ENCODE measurements at places on chromosomes 1 and 21.
A peak's percentile ranks its signal among the peaks of the same experiment; 100 is the strongest.

DNA sequence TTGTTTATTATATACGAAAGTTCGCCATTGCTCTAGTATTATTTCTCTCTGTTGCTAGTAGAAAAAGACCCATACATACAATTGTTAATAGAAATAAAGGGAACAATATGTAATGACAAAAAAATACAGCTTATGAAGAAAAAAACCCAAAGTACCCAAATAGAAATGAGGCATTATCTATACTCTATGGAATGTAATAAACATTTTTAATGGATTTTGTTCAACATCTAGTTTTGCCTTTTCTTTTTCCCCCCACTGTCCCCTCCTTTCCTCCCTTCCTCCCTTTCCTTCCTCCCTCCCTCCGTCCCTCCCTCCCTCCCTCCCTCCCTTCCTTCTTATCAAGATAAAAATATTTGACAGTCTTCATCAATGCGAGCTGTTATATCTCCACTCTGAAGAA is 81.5 kb upstream of the NEK7 start:
- no peak for DNase-seq

DNA sequence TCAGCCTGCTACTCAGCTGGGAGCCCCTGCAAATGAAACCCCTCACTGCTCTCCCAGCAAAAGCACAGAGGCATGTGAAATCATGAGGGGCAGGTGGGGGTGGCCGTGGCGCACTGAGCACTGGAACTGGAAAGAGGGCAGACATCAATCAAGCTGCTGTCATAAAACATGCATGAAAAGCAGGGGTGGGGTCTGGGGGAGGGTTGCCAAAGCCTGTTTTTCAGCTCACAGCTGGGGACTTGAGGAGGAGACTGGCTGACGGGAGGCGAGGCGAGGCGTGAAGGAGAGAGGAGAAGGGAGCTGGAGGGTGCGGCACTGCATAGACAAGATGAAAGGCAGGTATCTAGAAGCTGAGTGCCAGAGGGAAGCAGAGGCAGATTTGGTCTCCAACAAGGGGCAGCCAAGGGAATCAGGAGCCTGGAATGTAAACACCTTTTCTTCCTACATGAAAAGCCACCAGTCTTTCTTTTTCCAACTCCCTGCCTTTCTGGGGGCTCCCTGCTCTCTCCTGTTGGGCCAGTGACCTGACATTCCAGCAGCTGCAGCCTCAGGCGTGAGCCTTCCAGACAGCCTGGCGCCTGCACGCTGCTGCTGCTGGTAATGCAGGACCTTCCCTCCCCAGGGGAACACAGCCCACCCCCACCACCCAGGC is 87.0 kb downstream of the NMNAT2 start:
- DNase-seq, result no peak

- DNase-seq, result no peak
These were observed 16.2 kb downstream of the CNST start for GRCh38 chr1:246582301-246583055.

DNA sequence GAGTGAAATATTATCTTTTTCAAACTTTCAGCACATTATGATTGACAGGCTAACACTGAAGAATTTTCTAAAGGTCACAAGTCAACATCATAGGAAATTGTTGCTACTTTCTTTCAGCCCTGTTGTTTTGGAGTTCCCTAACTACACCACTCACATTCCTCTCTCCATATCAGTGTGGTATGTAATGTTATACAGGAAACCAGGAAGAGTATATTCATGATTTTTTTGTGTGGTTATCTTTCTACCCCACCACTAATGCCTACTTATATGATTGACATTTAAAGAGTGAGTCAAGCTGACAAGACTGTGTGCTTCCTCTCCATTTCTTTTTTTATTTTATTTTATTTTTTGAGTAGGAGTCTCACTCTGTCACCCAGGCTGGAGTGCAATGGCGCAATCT is 47.8 kb upstream of the PRDM2 start:
- DNase-seq, result no peak

- DNase-seq, result no peak
These were observed 188.1 kb upstream of the KIAA0040 start for GRCh38 chr1:175380521-175381300.

DNA sequence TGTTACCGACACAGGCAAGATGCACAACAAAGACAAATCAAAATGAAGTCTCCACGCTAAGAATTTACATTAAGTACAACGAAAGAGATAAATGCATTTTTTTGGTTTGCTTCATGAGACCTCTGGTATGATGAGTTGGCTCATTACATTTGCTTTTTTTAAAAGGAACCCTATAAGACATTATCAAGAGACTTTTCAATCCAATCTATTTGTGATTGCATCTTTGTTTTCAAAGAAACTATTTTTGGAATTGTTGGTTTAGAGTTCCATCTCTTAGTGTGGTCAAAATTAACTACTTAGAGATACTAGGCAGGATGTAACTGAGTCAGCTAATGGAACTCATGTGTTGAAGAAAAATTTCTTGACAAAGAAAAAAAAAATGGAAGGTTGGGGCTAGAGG is 200.1 kb downstream of the ZC3H11B start:
- no peak for DNase-seq

GRCh38 chr21:38718481-38718880 is 87.2 kb upstream of the ETS2 start:
- no peak for DNase-seq

GRCh38 chr1:112465122-112465521 is 43.6 kb upstream of the WNT2B start:
- no peak for DNase-seq

- no peak for DNase-seq
These were observed 1.9 kb upstream of the DHRS3 start for GRCh38 chr1:12619792-12620487.

- no peak for DNase-seq
These were observed 31.0 kb downstream of the ILDR2 start for GRCh38 chr1:166944186-166944967.

DNA sequence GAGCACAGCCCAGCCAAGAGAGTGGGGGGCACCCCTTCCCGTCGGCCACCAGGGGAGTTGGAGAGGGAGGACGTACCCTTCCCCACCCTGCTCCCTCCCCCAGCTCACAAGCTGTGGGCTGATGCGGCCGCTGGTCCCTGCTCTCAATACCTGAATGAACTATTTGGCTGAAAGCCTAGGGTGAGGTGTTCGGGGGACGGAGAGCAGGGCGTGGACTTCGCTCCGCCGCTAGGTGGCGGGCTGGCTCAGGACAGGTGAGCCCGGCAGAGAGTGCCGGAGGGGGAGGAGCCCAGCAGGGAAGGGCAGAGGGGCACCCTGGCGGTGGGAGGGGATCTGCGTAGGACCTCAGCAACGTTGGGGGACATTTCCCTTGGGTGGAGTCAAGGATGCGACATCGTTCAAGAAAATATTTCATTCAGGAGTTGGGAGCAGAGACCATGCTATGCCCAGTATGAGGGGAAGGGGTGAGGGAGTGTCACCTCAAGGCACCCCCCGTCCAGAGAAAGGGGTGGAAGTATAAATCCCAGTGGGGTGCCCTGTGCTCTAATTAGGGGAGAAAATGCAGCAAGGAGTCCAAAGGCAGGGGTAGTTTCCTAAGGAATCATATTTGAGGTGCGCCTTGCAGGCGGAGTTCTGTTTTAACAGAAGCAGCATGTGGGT is 12.0 kb upstream of the RHBG start:
- peak; percentile 33 for DNase-seq

- no peak for DNase-seq
These were observed 5.2 kb upstream of the GALNT2 start for GRCh38 chr1:230061801-230062200.

- DNase-seq, result no peak
These were observed 43.1 kb downstream of the KIF21B start for GRCh38 chr1:200980452-200980772.

DNA sequence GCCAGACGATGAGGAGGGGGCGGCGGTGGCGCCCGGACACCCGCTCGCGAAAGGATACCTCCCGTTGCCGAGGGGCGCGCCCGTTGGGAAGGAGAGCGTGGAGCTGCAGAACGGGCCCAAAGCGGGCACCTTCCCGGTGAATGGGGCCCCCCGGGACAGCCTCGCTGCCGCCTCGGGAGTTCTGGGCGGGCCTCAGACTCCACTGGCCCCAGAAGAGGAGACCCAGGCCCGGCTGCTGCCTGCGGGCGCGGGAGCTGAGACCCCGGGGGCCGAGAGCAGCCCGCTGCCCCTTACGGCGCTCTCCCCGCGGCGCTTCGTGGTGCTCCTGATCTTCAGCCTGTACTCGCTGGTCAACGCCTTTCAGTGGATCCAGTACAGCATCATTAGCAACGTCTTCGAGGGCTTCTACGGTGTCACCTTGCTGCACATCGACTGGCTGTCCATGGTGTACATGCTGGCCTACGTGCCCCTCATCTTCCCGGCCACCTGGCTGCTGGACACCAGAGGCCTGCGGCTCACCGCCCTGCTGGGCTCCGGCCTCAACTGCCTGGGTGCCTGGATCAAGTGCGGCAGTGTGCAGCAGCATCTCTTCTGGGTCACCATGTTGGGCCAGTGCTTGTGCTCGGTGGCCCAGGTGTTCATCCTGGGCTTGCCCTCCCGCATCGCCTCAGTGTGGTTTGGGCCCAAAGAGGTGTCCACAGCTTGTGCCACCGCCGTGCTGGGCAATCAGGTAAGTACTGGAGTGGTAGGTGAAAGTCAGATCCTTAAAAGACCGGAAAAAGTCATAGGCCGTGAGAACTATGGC is 588 bp downstream of the FLVCR1 start:
- DNase-seq, result no peak

- no peak for DNase-seq
These were observed 3.6 kb downstream of the KIF2C start for GRCh38 chr1:44743211-44743610.

DNA sequence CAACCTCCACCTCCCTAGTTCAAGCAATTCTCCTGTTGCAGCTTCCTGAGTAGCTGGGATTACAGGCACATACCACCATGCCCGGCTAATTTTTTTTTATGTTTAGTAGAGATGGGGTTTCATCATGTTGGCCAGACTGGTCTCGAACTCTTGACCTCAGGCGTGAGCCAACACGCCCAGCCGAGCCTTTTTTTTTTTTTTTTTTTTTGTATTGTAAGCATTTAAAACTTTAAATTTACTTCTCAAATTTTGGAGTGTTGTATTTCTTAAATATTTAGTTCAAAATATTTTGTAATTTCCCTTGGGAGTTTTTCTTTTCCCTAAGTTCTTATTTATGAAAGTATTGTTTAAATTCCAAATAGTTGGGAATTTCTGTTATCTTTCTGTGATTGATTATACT is 9.2 kb upstream of the SCAF4 start:
- no peak for DNase-seq

GRCh38 chr1:87572008-87572407 is 243.3 kb downstream of the LMO4 start:
- no peak for DNase-seq

DNA sequence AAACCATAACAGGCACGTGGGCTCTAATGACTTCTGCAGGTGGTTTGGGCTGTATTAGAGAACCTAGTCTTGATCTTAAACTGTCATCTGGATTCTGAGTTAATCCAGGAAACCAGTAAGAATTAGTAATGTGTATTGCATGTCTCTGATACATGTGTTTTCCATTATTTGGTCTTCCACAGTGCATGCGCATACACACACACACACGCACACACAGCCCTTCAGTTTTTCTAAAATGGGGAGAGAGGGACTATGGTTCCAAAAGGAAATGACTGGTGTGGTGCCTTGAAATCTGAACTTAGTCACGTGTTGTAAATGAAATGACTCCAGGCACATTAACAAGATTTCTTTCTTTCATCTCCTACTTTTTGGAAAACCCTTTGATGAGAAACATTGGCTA is 67.6 kb downstream of the OLFML2B start:
- DNase-seq, result no peak

DNA sequence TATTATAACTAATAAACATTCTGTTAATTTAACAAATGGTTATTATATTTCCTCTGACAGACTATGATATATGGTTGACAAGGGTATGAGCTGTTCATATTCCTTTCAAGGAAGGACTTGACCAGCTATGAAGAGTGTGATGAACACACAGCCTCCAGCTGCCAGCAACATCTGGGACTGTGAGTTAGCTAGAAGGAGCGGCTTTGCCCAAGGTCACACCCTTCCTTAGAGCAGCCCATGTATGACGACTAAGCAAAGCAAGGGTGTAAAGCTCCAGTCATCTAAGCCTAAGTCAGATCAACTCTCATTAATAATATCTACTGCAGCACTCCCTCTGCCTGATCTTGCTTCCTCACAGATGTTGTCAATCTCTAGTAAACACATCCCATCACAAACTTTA is 355.4 kb downstream of the PLPP3 start:
- DNase-seq, result no peak

GRCh38 chr1:227218870-227219573 is 99.3 kb downstream of the CDC42BPA start:
- DNase-seq, result no peak

- DNase-seq, result no peak
These were observed 10.9 kb downstream of the TCEANC2 start for GRCh38 chr1:54064299-54064698.

DNA sequence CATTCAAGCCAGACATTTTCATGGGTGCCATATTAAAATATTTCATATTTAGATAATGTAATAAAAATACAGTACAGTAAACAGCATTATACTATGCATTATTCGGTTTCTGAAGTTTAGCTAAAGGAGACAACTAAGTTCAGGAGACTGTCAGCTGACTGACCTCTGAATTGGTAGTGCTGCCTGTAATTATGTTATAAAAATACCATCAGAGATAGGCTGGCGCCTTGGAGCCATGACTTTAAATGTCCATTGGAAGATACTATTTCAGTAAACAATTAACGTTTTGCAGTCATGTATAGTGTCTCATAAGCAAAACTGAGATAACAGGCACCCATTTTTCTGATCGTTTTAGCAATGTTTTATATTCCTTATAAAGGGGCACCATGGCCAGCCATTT is 11.3 kb upstream of the RAB29 start:
- no peak for DNase-seq

DNA sequence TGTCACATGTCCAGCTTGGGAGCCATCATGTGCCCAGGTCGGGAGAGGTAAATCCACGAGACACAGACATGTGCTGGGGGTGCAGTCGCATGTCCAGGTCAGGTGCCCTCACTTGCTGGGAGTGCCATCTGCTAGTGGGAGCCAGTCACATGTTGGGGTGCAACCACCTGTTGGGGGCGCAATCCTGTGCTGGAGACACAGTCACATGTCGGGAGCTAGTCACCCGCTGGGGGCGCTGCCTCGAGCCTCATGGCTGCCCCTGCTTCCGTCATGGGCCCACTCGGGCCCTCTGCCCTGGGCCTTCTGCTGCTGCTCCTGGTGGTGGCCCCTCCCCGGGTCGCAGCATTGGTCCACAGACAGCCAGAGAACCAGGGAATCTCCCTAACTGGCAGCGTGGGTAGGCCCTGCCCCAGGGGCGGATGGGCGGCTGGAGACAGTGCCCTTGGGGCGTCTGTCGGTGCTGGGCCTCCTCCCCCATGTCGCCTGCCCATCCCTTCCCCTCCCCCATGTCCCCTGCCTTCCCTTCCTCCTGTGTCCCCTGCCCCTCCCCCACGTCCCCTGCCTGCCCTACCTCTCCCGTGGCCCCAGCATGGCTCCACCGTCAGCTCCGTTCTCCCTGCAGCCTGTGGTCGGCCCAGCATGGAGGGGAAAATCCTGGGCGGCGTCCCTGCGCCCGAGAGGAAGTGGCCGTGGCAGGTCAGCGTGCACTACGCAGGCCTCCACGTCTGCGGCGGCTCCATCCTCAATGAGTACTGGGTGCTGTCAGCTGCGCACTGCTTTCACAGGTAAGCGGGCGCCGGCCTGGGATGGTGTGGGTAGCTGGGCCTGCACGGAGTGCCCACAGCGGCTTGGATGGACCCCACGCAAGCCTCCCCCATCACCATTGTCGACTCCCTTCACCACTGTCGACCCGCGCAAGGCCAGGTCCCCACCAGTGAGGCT is at the start of gene PRSS38:
PRSS38 (plus strand) TSS at position 208 of the 942 bp plus-strand sequence; CDS start at position 250, 42 bp downstream.
- DNase-seq, result no peak
